Hippocampal formation (tissue), 2 donors: ENCODE measurements at places on chromosomes 4 and X.

- no peak for DNase-seq
These were observed 244.0 kb upstream of the GATB start for GRCh38 chr4:152004801-152005200.

DNA sequence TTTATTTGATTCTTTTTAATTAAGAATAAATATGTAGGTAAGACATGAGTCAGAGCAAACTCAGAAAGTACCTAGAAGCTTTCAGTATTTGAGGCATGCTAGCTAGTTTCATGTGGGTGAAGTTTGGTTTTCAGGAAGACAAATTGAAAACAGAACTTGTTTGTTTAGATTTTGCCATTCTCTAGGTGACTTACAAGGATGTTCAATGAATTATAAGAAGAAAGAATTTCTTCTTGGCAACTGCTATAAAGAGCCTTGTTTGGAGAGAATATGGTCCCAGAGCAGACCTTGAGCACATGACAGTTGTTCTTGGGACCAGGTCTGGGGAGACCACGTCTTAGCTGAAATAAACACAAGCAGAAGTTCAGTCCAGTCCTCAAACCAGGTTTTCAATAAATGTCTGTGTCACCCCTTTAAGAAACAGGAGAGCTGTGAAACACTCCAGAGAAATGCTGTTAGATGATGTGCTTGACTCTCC is 38.0 kb upstream of the IL21 start:
- DNase-seq = no peak

DNA sequence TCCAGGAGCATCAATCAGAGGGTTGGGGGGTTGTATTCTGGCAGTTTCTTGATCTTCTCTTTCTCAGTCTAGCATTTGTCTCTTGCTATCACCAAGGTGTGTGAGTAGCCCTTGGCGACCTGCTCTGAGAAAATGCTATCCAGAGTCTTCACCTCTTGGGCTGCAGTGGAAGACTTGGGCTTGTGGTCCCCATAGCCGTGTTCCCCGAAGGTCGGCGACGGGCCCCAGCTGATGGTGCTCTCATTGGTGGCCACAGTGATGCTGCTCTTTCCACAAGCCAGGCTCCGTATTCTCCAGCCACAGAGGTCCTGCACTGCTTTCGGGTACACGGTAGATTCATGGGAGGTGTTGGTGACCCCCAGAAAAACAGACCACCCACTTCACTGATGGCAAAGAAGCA is 25.9 kb upstream of the ETNPPL start:
- DNase-seq = no peak

DNA sequence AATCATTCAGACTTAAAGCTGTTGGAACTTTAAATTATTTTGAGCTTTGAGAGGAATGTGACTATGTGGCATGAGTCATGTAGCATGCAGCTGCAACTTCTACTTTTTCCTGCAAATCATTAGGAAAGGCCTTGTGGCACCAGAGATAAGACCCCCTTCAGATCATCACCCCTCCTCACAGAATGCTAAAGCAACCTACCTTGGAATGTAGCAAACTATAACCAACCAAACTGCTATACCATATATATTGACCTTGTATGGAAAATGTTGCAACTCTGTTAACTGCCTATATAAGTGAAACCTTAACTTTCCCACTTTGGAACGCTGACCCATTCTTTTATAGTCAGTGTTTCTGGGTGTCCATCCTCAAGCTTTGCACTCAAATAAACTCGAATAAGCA is 32.0 kb downstream of the ATXN3L start:
- no peak for DNase-seq

- no peak for DNase-seq
These were observed 190.2 kb downstream of the DCLK2 start for GRCh38 chr4:150268444-150268843.

- DNase-seq = no peak
These were observed 167.9 kb downstream of the COL4A6 start for GRCh38 chrX:108270280-108270679.

DNA sequence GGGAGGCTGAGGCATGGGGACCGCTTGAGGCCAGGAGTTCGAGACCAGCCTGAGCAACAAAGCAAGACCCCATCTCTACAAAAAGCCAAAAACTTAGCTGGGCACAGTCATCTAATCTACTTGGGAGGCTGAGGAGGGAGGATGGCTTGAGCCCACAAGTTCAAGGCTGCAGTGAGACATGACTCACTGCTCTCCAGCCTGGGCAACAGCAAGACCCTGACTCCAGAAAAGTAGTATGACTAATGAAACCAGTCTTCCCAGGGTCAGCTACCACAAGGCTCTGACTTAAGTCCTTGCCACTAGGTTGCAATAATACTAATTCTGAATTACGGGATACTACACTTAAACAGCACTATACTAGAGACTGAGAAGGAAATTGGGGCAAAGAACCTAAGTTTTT is 33.1 kb downstream of the ERVMER34-1 start:
- DNase-seq = no peak

GRCh38 chr4:82741188-82741587 is 57.4 kb downstream of the SCD5 start:
- no peak for DNase-seq

- no peak for DNase-seq
These were observed 429.2 kb downstream of the GPAT3 start for GRCh38 chr4:83964996-83965541.

- DNase-seq = no peak
These were observed 61.6 kb upstream of the NKX1-1 start for GRCh38 chr4:1467581-1468458.

DNA sequence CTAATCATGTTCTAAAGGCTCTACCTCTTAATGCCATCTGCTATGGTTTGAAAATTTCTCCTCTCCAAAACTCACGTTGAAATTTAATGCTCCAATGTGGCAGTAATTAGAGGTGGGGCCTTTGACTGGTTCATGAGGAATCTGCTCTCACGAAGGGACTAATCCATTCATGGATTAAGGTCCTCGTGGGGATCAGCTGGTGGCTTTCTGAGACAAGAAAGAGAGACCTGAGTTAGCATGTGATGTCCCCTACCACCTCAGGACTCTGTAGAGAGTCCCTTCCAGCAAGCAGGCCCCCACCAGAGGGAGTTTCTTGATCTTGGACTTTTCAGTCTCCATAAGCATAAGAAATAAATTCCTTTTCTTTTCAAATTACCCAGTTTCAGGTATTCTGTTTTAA is 65.3 kb downstream of the WDFY3 start:
- DNase-seq = no peak

- DNase-seq = peak; percentile 9
These were observed 27.5 kb downstream of the PCYT1B start for GRCh38 chrX:24619647-24620046.

- no peak for DNase-seq
These were observed 187.8 kb downstream of the TEX11 start for GRCh38 chrX:70720721-70721120.
